ENCODE measurements at places on chromosomes 12 and 14. TPM values are rescaled to one million over a fixed set of nuclear protein-coding genes. Genes with fewer than 3 reads are reported as not detected.

DNA sequence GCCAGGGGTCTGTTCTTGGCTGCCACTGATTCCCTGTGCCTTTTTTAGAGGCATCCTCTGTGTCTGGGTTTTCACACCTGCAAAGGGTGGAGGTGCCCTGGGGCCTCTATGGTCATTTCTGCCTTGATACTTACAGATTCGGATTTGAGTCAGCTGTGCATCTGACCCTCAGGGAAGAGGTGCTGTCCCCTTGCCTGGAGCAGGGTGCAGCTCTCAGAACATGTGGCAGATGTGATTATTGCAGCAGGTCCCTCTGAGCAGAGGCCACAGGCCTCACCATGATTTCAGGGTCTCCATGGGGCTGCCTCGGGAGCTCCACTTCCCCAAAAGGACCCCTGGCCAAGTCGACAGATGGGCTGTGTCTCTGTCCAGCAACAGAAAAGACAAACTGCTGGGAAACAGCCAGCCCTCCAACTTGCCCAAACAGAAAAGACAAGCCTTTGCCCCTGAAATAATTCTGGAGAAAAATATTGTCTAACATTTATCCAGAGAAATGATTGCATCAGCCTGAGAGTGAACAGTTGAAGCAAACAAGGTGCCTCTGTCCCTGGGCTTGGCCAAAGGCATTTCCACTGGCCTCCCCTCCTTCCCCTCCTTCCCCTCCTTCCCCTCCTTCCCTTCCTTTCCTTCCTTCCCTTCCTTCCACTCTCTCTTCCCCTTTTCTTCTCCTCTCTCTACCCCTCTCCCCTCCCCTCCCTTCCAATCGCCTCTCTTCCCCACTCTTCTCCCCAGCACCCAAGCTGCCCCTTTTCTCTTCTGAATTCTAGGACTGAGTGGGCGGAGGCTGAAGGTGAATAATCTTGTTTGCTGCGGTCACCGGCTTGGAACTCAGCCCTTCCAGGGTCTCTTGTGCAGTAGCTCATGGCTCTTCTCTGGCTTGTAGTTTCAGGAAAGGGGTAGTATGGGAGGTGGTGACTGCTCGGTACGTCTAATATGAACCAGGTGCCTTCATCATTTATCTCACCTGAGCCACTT lies 676 bp downstream of the SERPINA3 start:
- no peak overlapping the region for H3K4me3 ChIP-seq
- no peaks in the 10 kb centered on the region for H3K27me3 ChIP-seq
- no peak for DNase-seq

Gene HOTAIR
- total RNA-seq = not detected

Gene KRT77
- not detected for total RNA-seq

GRCh38 chr14:74219277-74220205 lies 19.7 kb upstream of the VSX2 start:
- no peaks in the 10 kb centered on the region for H3K36me3 ChIP-seq
- no peak for DNase-seq
- H3K27ac ChIP-seq = no peak overlapping the region

DNA sequence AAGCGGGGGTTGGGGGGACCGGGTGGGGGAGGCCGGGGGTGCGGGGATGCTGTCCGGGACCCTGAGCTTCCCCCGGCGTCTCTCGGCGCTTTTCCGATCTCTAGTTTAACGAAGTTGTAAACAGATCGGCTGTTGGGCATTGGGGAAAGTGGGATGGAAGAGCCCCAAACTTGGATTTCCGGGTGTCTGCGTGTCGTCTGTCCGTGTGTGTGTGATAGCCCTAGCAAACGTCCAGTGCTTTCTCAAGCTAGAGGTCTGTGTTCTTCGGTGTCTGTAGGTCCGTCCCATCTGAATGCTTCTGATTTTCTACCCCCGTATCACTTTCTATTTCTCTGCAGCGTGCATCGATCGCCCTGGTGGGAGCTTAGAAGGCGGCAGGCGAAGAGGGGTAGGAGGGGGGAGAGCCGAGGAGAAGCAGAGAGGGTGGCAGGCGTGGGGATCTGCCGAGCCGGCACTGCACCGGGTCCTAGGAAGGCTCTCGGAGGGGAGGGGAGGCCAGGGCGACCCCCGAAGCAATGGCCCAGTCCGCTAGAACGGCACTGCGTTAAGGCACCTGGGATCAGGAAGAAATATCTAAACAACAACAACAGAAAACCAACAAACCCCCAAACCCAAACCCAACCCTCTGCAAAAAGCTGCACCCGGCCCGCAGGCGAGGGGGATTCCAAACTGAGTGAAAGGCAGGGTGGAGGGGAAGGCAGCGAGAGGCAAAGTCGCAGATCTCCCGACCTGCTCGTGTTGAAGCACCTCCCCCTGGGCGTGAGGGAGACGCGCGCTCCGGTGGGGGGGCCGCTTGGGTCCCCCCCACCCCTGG lies 1.0 kb downstream of the KCNA1 start:
- peaks cover 13% of the 10 kb centered on the region for H3K4me1 ChIP-seq
- no peak overlapping the region for H3K27ac ChIP-seq
- H3K4me3 ChIP-seq = peak overlapping the region; percentile 42
- H3K36me3 ChIP-seq = no peaks in the 10 kb centered on the region

DNA sequence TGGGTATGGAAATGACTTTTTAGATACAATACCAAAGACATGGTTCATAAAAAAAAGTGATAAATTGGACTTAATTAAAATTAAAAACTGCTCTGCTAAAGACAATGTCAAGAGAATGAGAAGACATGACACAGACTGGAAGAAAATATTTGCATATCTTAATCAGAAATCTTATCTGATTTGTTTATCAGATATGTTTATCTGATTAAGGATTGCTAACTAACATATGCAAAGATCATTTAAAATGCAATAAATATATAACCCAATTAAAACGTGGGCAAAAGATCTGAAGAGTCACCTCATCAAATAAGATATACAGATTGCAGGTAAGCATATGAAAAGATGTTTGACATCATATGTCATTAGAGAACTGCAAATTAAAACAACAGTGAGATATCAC lies 10.0 kb upstream of the MMP19 start:
- H3K36me3 ChIP-seq = no peaks in the 10 kb centered on the region
- no peak overlapping the region for H3K27ac ChIP-seq
- H3K4me3 ChIP-seq = no peak overlapping the region

Gene FBRSL1
- 57.0 TPM for total RNA-seq

DNA sequence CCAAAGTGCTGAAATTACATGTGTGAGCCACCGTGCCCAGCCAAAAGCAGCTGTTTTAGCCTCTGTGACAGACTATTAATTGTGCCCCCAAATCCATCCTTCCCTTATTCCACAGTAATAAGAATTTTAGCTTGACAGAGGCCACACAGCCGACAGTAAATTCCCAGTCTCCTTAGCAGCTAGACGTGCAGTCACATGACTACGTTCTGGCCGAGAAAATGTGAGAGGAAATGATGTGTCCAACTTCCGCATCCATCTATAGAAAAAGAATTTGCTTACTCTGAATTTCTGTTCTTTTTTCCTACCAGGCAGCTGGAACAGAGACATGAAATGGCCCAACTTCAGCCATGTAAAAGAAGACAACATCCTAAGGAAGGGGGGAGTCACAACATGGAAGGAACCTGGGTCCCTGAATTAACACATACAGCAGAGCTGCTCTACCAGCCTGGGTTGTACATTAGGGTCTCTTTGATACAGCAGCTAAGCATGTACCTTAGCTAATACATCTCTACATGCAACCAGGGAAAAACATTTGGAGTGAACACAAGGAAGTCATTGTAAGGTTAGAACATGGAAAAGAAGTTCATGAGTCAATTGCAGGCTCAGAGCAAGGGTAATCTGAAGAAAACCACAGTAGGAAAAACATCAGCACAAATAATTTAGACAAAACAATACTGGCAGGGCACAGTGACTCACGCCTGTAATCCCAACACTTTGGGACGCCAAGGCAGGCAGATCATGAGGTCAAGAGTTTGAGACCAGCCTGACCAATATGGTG lies 35.5 kb downstream of the CIT start:
- DNase-seq = no peak
- H3K27me3 ChIP-seq = no peaks in the 10 kb centered on the region
- no peak overlapping the region for H3K27ac ChIP-seq
- H3K4me3 ChIP-seq = no peak overlapping the region

Gene TUBA1A
- 131 TPM for total RNA-seq

Gene NEK9
- 112 TPM for total RNA-seq

Gene OSBPL8
- 27.9 TPM for total RNA-seq

DNA sequence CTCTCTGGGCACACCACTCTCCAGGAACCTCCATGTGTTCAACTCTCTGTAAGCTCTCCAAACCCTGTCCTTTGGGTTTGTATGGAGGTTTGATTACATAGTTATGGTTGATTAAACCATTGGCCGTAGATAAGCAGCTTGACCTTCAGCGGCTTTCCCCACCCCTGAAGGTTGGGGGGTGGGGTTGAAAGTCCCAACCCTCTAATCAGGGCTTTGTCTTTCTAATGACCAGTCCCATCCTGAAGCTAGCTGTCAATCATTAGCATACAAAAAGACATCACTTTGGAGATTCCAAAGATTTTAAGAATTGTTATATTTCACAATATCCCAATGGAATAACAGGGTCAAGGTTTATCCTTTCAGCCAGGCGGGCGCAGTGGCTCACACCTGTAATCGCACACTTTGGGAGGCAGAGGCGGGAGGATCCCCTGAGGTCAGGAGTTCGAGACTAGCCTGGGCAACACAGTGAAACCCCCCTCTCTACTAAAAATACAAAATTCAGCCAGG lies 8.4 kb downstream of the FAM186A start:
- H3K4me3 ChIP-seq = no peak overlapping the region
- no peaks in the 10 kb centered on the region for H3K27me3 ChIP-seq
- no peak overlapping the region for H3K27ac ChIP-seq
- H3K36me3 ChIP-seq = no peaks in the 10 kb centered on the region
- no peaks in the 10 kb centered on the region for H3K4me1 ChIP-seq
- DNase-seq = no peak

DNA sequence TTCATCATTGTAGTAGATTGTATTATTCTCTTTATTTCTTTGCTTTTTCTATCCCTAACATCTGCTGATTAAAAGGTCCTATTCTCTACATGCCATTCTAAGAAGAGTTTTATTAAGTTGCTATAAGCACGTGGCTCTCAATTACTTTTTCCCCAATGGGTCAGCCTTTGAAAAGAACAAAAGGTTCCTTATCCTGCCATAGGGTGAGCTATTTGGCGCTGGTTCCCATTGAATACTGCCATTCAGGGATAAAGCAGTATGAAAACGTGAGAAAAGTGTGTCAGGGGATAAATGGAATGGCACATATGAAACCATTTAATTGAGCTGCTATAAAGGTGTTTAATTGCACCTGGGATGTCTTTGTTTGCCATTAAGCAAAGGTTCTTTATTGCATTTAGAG lies 80.9 kb downstream of the SYNE2 start:
- DNase-seq = no peak
- H3K4me3 ChIP-seq = no peak overlapping the region
- H3K27ac ChIP-seq = no peak overlapping the region

Gene DHRS2
- total RNA-seq = not detected

- H3K4me3 ChIP-seq = no peak overlapping the region
- H3K27me3 ChIP-seq = no peaks in the 10 kb centered on the region
- peaks cover 5% of the 10 kb centered on the region for H3K4me1 ChIP-seq
Observed at GRCh38 chr14:100428727-100429126, 105.6 kb downstream of the SLC25A47 start.

DNA sequence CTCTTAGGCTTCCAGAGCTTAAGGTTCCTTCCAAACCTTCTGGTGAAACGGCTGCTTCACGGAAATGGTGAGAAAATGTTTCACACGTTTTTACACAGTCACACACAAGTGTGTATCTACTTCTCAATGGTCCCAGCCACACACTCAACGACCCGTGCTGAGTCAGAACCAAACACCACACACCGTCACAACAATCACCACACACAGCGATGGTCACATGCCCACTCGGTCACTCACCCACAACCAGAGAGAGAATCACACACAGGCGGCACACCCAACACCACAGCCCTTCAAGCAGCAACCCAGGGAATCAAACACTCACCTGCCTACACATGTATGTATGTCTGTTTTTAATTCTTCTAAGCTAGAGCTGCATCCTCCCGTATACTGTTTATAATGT lies 12.6 kb upstream of the PLEKHD1 start:
- no peak for DNase-seq
- no peak overlapping the region for H3K4me3 ChIP-seq
- H3K4me1 ChIP-seq = no peaks in the 10 kb centered on the region

- H3K27me3 ChIP-seq = no peaks in the 10 kb centered on the region
- no peak overlapping the region for H3K27ac ChIP-seq
- no peak overlapping the region for H3K4me3 ChIP-seq
- no peaks in the 10 kb centered on the region for H3K36me3 ChIP-seq
- no peaks in the 10 kb centered on the region for H3K4me1 ChIP-seq
Observed at GRCh38 chr12:76711241-76711640, 52.7 kb upstream of the ZDHHC17 start.

DNA sequence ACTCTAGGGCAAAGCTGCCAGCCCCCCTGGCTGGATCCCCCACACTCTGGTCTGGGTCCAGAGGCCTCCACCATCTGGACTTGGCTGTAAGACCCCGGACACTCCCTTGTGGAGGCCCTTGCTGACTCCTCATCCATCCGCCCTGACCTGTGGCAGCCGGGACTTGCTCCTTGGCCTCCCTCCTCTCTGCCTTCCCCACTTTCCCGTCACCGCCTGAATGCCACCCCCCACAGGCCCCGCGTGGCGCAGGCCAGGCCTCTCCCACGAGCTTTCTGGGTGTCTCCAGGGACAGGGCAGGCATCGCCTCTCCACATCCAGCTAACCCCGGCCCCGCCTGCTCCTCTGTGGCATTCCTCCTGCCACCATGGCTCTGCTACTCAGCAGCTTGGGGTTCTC lies 14.1 kb downstream of the JAG2 start:
- H3K4me1 ChIP-seq = peaks cover 6% of the 10 kb centered on the region
- peak overlapping the region; percentile 86 for H3K27ac ChIP-seq
- no peaks in the 10 kb centered on the region for H3K27me3 ChIP-seq
- peaks cover 24% of the 10 kb centered on the region for H3K36me3 ChIP-seq
- peak; percentile 46 for DNase-seq
- H3K4me3 ChIP-seq = no peak overlapping the region

- no peak overlapping the region for H3K27ac ChIP-seq
- no peak overlapping the region for H3K4me3 ChIP-seq
- H3K4me1 ChIP-seq = no peaks in the 10 kb centered on the region
- H3K27me3 ChIP-seq = no peaks in the 10 kb centered on the region
Observed at GRCh38 chr12:19066475-19067001, 63.0 kb upstream of the PLEKHA5 start.

Gene LGR5
- total RNA-seq = not detected

DNA sequence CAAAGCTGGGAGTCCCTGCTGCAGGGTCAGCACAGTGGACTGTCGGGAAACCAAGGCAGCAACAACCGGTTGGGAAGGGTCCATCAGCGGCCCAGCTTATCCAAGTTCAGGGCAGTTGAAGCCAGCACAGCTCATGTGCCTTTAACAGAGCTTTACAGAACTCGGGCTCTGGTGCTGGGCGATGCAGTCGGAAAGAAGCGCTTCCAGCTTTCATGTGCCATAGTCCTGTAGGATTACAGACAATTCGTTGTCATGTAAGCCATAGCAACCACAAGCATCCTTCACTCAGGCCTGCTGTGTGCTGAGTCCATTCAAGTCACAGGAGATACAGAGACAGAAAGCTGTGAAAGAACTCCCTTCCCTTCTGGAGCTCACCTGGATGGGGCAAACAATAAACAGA lies 3.5 kb upstream of the FAM181A start:
- no peak overlapping the region for H3K4me3 ChIP-seq
- no peak overlapping the region for H3K27ac ChIP-seq
- no peaks in the 10 kb centered on the region for H3K27me3 ChIP-seq
- H3K4me1 ChIP-seq = no peaks in the 10 kb centered on the region
- no peaks in the 10 kb centered on the region for H3K36me3 ChIP-seq
- no peak for DNase-seq

Gene MMP14
- total RNA-seq = 17.3 TPM

Gene LRTM2
- not detected for total RNA-seq

Gene TROAP
- total RNA-seq = 6.4 TPM

- H3K27ac ChIP-seq = peak overlapping the region; percentile 46
- H3K36me3 ChIP-seq = no peaks in the 10 kb centered on the region
- H3K4me1 ChIP-seq = peaks cover 62% of the 10 kb centered on the region
- no peak overlapping the region for H3K4me3 ChIP-seq
- no peaks in the 10 kb centered on the region for H3K27me3 ChIP-seq
- no peak for DNase-seq
Observed at GRCh38 chr14:91925001-91925726, 22.3 kb downstream of the FBLN5 start.

Data from heart left ventricle (tissue), 16 donors.